ENCODE measurements at places on chromosomes 3 and 15.

DNA sequence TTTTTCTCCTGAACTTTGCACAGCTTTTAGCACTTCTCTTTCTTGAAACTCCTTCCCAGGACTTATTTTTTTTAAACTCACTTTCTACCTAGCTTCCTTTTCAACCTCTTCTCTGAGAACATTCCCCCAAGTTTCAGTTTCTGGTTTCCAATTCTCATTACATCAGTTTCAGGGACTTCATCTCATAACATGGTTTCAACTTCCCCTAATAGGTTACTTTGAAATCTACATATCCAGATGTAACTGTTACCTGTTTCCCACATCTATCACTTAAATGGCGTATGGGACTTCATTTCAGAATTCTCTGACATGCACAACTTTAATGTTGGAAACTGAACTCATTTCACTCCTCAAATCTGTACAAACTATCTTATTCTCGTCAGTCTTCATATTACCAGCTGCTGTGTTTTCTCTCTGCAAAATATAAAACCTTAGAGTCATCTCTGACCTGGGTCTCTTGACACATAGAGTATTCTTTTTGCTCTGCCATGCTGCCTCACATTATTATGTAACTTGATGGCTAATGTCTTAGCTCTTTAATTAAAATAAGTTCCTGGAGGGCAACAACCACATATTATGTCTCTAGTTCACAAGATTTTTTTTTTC is 58.4 kb downstream of the NME9 start:
- no peak for DNase-seq

GRCh38 chr3:177426878-177427495 is 229.7 kb upstream of the TBL1XR1 start:
- no peak for DNase-seq

DNA sequence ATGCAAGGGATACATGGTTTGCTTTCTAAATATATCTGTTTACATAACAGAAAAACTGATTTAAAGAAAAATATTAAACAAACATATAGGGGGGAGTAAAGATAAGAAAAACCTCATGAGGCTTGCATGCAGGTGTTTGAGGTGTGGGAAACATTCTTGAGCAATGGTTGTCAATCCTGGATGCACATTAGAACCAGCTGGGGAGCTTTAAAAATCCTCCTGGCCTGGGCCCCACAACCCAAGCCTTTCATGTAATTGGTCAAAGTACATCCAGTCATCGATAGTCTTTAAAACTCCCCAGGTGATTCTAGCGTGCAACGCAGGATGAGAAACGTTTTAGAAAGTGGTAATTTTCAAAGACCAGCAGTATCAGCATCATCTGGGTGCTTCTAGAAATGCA is 18.3 kb downstream of the NMNAT3 start:
- DNase-seq = no peak

GRCh38 chr3:58356054-58356453 is 23.4 kb downstream of the PXK start:
- DNase-seq = no peak

DNA sequence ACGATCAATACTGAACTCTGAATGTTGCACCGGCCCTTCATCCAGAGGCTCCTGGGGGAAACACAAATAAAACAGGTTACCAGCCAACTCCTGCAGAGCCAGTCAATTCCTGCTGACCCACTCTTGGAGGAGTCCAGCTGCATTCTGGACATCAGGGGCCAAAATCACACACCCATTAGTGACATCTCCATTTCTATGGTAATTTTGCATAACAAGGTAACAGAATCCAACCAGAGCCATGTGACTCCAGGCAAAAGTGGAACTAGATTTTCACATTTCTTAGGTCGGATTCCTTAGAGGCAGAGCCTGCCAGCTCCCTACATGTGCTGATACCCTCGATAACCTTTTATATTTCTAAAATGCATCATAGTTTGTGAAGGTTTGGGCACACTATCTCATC is 119.2 kb upstream of the CTNNB1 start:
- DNase-seq = no peak

DNA sequence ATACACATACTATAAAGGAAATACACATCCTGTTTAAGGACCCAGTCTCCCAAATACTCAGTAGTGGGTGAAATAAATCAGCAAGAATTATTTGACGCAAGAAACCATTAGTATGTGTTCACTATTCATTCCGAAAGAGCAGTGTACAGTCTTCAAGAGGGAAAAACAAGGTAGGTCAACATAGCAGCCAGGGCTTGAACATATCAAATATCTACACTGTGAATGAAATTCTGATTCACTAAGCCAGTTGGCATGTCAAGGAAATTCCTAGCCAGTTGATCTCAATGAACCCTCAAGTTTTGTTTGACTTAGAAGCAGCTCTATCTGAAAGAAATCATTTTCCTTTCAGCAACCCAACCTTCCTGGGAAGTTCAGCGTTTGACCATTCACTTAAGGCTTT is 99.0 kb downstream of the CNTN3 start:
- DNase-seq = no peak

DNA sequence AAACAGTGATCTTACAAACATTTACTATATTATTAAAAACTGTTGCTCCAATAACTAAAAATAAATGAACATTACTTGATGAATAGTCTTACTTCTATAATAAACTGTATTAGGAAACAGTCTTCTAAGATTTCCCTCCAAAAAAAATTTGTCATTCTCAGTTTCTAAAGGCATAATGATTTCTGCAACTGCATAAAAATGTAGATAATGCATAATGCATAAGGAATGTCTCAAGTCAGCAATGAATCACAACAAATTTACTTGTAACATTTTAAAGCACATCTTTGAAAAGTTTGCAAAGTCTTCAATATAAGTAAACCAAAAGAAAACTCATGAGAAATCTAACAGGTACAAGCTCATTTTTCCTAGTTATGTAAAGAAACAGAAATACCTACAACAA is 113.5 kb downstream of the VPS13C start:
- DNase-seq = no peak

- DNase-seq = no peak
Observed at GRCh38 chr3:89690646-89691045, 583.2 kb downstream of the EPHA3 start.

DNA sequence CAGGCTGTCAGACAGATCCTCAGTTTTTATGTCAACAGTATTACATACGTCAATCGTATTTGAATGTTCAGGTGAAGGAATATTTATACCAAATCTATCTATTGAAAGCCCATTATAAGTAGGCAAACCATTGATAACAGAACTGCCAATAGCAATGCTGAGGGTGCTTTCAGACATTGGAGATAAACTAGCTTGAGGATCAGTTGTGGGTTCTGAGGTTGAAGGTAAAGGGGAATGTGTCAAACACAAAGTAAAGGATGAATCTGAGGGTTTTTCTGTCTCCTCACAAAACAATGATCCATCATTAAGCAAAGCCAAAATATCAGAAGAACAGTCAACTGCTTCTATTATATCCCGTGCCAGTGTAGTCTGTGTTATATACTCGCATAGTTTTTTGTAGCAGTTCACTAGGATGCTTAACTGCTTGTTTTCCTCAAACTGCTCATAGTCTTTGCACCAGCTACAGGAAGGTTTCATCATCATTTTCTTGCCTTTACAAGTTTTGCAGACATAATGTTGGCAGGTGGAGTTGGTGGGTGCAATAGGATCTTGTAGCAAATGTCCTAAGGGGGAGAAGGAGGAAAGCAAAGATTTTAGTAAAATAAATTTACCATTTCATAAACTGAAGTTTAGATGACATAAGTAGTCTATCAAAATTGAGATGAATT is 43.8 kb downstream of the MSL2 start:
- DNase-seq = no peak

DNA sequence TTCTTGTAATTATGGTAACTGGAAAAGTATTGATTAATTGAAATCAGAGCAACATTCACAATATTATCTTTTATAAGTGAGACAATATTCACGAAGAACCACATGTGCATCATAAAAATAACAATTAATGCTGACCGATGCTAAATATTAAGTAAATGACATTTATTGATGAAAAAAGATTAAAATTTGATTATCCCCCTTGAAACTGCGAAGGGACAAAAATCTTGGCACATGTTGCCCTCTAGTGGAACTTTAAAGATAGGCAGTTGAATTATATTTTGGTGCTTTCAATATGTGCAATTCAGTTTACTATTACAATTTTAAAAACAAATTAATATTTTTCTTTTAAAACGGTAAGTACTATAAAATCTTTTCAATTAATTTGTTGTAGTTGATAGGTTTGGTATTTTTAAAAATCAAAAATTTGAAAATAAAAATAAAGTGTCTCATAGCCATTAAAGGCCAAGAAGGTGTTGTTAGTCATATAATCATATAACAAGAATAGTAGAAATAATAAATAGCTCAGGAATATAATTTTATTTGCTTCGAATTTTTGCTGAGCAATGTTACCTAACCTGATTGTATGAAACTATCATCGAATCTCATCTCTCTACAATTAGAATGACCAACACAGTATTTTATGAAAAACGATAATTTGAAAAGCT is 270.2 kb downstream of the ROBO1 start:
- no peak for DNase-seq

- no peak for DNase-seq
Observed at GRCh38 chr15:29665444-29666003, 156.7 kb downstream of the TJP1 start.

DNA sequence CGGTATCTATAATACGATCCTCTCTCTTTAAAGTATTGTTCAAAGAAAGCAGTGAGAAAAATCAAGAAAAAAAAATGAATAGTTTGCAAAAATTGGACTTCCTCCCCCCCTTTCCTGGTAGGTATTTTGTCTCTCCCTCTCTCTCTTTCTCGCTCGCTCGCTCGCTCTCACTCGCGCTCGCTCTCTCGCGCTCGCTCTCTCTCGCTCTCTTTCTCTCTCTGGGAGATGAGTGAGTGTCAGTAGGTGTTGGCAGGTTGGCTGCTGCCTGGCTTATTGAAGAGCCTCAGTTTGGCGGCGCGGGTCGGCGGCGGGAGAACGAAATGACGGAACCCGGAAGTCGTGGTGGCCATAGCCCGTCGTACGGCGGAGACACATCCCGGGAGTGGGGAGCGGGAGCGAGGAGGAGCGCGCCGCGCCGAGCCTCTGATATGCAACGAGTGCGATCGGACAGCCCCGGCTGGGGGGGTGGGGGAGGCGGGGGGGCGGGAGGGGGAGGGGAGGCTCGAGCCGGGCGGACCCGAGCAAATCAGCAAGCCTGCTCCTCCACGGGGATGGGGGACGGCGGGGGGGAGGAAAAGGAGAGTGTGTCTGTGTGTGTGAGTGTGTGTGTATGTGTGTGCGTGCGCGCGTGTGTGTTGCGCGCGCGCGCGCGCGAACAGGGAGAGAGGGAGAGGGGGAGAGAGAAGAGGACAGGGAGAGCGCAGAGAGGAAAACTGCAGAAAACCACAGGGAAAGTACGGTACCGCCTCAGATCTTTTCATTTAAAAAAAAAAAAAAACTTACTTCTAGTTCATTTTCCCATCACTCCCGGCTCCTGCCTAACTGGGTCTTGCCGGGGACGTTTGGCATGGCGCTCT is at the start of gene MEIS2:
Gene MEIS2, minus strand, starts transcription at position 441 of the 857 bp plus-strand sequence. CDS start 1,083 bp downstream, outside the sequence.
- peak; percentile 96 for DNase-seq

DNA sequence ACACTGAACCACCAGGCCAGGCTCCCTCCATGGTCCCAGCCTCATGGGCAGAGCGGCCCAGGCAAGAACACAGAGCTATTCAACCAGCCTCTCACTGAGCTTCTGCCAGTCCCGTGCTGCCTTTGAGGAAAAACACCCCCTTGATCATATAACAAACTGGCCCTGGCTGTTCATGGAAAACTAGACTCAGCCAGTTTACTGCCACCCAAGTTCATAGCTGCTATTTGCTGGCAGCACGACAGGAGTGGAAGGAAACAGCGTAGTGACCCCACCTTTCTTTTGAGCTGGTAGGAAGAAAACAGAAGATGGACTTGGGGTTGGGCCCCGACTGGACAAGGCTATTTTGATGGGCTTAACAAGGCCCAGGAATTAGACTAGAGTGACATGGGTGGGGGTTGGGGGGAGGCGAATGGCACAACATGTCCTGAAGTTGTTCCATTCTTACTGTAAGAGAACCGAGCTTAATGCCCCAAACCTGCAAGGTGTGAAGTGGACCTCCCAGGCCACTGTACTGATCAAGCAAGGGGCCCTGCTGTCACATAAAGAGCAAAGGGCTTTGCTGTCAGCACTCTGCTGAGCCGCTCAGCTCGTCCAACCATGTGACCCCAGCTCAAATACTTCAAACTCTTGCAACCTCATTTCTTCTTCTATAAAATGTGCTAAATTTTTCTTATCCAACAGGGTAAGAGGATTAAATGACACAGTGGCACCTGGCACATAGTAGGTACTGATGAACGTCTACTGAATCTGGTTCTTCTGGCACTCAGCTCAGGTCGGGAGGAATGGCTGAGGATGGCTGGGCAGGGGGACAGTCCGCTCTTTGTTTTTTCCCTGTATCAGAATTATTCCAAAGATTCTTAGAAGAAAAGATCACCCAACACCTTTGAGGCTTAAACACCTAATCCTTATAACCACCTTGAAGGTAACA is 1.6 kb downstream of the FBXL22 start:
- no peak for DNase-seq

GRCh38 chr3:56547486-56547885 is 9.5 kb upstream of the CCDC66 start:
- DNase-seq = no peak

DNA sequence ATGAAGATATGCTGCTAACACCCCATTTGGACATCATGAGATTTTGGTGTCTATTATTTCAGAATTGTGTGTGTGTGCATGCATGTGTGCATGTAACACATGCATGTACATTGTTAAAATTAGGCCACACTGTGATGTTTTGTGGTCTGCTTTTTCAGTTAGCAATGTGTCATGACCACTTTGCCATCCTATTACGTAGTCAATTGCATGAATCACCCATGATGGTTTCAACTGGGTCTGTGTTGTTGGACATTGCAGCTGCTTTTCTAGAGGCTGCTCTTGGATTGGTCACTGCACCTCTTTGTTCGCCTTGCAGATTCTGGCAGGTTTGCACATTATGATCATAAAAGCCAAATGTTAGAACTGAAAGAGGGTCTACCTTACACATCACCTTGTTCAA is 101.0 kb upstream of the THBS1 start:
- no peak for DNase-seq

DNA sequence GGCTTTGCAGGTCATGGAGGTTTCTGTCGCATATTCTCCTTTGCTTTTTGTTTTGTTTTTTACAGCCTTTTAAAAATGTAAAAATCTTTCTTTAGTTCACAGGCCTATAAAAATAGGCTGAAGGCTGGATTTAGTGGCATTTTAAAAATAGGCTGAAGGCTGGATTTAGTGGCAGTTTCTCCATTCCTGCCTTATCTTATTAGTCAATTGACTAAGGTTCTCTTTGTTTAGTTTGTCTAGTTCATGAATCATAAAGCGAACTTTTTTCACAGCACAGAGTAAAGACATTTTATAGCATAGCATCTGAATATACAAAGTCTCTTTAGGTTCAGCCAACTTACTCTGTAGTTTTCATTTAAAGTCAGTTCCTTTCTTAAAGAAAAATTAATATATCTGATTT is 31.4 kb downstream of the AP4E1 start:
- no peak for DNase-seq
